ENCODE measurements at places on chromosomes 3 and 15.

DNA sequence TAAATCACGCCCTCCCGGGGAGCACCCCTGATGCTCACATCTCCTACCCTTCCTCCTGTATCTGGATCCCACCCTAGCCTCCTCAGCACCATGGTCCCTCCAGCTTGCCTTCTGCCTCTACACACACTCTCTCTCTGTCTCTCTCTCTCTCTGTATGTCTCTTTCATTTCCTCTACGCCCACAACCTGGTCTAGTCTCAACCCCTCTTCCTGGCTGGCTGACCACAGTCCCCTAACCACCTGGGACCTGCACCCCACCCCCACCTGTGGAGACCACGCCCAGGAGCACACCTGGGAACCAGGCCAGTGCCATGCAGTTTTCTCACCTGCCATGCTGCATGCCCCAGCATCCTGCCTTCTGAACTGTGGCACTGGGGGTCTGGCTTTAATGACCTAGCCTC, 4.0 kb upstream of the CFAP100 start:
- DNase-seq, result no peak

- no peak for DNase-seq
Observed at GRCh38 chr3:168847291-168847883, 751.7 kb upstream of the GOLIM4 start.

- no peak for DNase-seq
Observed at GRCh38 chr3:66463730-66464511, 36.9 kb downstream of the LRIG1 start.

- no peak for DNase-seq
Observed at GRCh38 chr3:146881356-146881755, 276.2 kb upstream of the PLSCR5 start.

DNA sequence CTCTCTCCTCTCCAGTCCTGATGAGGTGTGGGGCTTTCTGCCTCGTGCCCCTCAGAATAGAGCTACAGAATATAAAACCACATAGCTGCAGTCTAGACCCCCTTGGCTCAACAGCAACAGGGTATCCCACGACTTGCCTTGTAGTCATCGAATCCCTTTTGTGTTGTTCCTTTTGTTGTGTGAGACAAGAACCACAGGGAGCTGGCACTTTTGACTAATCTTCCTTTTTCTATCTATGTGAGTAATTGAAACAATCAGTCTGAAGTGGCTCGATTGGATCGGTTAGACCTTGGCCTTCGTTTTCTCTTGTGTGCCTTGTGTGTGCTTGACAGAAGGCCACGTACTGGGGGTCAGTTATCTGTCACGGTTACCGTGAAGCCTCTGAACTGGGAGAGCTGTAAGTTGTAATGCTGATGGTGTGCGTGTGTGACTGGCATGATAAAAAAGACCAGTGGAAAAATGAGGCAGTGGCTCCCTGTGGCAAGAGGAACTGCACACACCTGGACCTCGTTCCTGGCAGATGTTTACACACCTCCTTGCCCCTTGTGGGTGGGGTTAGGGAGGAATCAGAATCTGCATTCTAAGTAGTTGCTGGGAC, 23.2 kb upstream of the IQCF6 start:
- no peak for DNase-seq

GRCh38 chr3:172750368-172751174, at the start of gene ECT2:
TSS of gene ECT2 (plus strand) at chr3:172750726. CDS start at chr3:172754531, 3,805 bp downstream.
- peak; percentile 83 for DNase-seq

- DNase-seq, result no peak
Observed at GRCh38 chr3:69791106-69791505, 51.8 kb downstream of the MITF start.

DNA sequence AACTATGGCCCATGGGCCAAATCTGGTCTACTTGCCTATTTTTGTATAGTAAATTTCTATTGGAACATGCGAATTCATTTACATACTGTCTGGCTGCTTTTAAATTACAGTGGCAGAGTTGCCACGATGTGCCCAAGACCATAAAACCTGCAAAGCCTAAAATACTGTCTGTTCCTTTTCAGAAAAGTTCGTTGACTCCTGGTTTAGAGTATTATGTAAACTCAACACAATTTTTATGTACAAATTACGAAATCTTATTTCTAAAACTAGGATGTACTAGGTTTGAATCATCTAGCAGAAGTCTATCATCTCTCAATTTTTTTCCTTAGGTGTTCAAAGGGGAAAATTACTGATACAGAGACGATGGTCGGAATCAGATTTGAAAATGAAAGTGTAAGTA, 26.9 kb downstream of the SENP2 start:
- no peak for DNase-seq

DNA sequence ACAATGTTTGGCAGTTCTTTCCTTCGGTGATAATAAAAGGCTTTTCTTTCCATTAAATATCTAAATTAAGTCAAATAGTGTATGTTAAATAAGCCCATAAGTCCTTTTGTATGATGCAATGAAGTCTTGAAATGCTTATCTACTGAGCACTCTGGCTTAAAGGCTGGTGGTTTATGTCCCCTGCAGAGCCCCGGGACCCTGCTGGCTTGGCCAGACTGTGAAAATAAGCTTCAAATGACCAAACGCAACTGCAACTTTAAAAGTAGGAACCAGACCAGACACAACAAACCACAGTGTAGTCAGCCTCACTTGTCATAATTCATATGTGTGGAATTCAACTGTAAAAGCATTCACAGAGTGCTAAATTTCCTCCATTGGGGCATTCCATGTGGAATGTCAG, 72.5 kb downstream of the FOXP1 start:
- DNase-seq, result no peak

GRCh38 chr3:168794427-168794826, 698.7 kb upstream of the GOLIM4 start:
- DNase-seq, result no peak

DNA sequence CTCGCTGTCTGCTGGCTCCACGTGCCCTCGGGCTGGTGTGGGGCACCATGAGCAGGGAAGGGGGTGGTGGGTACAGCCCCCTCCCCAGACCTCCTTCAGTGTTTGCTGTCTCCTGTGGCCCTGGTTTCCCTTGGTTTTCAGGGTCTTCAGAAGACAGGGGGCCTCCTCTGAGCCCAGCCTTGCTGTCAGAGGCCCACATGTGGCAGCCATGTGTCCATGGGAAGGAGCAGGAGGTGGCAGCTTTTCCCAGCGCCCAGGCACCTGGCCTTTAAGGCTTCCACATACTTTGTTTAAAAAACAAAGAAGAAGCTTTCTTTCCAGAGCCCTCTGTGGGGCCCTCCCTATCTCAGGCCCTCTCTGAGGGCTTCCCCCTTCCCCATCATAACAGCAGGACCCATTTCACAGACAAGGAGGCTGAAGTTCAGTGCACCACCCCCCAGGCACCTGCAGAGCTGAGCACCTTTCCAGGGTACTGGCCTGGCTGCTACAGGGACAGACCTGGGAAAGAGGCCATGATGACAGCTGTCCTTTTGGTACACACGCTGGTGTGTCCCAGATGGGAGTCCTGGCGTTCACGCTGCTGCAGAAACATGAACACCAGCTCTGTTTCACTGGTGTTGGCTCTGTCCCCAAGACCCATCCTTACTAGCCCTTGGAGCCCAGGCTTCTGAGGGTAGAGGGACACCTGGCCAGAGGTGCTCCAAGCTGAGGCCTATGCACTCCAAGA, 73.7 kb downstream of the DNAJB8 start:
- no peak for DNase-seq

DNA sequence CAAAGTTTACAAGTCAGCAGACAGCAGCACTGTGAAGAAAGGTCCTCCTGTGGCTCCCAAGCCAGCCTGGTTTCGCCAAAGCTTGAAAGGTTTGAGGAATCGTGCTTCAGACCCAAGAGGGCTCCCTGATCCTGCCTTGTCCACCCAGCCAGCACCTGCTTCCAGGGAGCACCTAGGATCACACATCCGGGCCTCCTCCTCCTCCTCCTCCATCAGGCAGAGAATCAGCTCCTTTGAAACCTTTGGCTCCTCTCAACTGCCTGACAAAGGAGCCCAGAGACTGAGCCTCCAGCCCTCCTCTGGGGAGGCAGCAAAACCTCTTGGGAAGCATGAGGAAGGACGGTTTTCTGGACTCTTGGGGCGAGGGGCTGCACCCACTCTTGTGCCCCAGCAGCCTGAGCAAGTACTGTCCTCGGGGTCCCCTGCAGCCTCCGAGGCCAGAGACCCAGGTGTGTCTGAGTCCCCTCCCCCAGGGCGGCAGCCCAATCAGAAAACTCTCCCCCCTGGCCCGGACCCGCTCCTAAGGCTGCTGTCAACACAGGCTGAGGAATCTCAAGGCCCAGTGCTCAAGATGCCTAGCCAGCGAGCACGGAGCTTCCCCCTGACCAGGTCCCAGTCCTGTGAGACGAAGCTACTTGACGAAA, 24.2 kb downstream of the STARD5 start:
- DNase-seq, result no peak

DNA sequence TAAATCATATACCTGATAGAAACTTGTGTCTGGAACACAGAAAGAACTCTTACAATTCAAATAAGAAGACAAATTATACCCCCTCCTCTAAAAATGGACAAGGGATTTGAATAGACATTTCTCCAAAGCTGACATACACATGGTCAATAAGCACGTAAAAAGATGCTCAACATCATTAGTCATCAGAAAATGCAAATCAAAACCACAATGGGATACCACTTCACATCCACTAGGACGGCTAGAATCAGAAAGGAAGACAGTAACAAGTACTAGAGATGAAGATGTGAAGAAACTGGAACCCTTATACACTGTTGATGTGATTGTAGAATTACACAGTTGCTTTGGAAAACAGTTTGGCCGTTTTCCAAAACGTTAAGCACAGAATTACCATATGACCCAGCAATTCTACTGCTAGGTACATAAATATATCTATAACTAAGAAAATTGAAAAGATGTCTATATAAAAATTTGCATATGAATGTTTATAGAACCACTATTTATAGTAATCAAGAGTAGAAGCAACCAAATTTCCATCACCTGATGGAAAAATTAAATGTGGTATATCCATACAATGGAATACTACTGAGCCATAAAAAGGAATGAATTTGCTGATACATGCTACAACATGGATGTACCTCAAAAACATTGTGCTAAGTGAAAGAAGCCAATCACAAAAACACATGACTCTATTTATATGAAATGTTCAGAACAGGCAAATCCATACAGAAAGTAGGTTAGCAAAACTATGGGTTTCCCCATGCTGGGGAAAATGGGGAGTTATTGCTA, 60.8 kb downstream of the GREM1 start:
- DNase-seq, result no peak

- no peak for DNase-seq
Observed at GRCh38 chr15:31504462-31504839, 177.8 kb downstream of the KLF13 start.

- DNase-seq, result no peak
Observed at GRCh38 chr3:187802928-187803259, 57.6 kb upstream of the BCL6 start.

DNA sequence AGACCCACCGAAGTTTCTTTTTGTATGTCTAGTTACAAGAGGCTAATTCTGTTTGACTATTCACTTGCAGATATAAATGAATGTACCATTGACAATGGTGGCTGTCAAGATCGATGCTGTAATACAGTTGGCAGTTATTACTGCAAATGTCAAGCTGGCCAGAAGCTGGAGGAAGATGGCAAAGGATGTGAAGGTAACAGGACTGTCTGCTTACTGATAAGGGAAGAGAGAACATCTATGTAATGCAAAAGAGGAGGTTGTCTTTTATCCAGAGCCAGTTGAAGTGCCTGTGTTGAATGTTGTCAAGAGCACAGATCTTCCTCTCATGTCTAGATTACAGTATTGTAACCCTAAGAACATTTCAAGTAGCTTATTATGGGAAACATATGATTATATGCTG, 549.5 kb upstream of the GOLIM4 start:
- DNase-seq, result no peak

DNA sequence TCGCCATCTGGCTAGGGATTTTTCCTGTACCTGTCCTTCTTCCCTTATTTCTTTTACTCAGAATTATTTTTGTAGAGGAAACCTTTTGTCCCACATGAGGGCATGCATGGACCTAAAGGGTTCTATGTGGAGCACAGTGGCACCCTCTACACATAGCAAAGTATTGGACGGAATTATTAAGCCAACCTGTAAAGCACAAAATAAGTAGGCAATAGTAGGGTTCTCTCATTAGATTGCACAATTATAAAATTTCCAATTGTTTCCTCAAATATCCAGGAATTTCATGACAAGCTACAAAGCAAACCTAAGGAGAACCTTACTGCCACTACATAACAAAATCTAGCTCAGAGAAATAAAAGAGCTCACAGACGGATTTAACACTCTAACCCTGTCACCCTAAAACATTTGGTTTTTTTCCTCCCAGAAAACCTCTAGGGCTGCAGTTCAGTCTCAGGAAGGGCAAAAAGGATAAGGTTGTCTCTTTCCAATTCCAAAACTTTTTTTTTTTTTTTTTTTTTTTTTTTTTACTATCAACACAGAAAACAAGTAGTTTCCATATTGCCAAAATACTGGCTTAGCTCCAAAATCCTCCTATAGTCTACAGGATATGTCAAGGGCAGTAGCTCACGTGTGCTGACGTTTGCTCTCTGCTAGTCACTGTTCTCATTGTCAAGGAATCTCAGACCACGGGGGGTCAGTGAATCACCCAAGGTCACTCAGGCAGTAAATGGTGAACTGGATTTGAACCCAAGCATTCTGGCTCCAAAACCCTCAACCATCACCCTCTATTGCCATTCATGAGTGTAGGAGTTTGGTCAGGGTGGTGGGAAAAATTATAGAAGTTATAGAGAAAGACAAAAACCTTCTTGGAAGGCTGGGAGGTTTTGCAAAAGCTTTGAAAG, 52.3 kb downstream of the NCEH1 start:
- DNase-seq, result no peak

- DNase-seq, result no peak
Observed at GRCh38 chr3:169390741-169391305, 272.7 kb downstream of the MECOM start.

GRCh38 chr15:25714538-25714840, 148.6 kb downstream of the ATP10A start:
- no peak for DNase-seq

- no peak for DNase-seq
Observed at GRCh38 chr3:72744330-72744729, 103.9 kb downstream of the SHQ1 start.
